Right renal cortex interstitium (tissue), 3 donors: ENCODE measurements at places on chromosomes 3 and 15.

- no peak for DNase-seq
These were observed 17.3 kb downstream of the FAIM start for GRCh38 chr3:138625707-138626365.

DNA sequence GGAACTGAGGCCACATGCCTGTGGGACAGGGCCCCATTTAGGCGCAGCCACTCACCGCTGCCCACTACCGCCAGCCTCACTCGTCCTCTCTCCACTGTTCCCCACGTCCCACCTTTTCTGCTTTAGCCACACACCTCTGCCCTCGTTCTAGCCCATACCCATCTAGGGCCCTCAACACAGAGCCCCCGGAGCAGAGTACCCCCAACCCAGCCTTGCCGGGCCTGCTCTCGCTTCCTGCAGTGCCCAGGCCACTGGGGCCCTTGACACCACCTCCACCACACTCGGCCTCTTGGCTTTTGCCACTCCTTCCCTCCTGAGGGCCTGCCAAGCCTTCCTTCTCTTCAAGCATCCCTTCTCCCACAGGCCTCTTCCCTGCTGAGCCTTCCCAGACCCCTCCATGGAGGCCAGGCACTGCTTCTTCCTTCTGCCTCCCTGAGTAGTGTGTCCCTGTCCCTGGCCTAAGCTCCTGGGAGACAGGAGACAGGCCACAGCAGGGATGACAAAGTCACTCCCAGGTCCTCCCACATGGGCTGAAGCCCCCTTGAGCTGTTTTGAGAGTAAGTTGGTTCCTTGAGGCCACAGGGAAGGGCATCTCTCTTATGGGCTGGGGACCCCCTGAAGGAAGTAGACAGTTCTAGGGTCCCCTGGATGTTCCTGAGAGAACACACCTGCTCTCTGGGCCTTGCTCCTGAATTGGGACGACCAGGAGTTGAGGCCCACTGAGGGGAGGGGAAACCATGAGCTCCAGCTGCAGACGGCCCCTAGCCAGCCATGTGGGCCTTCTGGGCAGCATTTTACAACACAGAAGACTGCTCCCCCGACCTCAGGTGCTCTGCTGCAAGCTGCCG, 4.4 kb downstream of the PRSS50 start:
- no peak for DNase-seq

DNA sequence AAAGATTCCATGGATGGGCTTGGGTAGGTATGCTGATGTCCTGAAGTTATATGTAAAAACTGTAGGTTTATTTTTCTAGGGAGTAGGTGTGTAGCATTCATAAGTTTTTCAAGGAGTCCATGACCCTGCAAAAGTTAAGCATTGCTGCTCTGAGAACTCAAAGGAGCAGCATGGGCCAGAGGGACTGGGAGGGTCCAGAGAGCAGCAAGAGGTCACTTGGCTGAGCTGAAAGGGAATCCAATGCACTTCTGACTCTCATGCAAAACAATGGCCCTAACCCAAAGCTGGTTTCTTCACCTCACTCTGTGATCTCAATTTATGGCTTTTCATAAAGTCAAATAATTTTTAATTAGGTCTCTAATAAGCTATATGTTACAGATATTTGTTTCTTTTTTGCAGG, 198.3 kb upstream of the GOLGA6L4 start:
- no peak for DNase-seq

DNA sequence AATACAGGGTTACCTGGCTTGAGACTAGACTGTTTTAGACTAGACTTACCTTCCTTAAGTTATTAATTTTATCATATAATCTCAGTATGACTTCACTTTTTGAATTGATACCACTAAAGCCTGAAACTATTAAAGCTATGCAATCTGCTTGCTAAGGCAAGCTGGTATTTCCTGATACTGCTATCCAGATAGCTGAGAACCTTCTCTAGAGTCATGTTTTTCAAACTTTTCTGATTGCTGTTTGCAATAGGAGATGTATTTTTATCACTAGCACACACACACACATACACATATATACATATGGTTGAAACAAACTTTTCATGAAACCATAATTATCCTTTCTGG, 9.3 kb upstream of the MAGI1 start:
- DNase-seq, result no peak

DNA sequence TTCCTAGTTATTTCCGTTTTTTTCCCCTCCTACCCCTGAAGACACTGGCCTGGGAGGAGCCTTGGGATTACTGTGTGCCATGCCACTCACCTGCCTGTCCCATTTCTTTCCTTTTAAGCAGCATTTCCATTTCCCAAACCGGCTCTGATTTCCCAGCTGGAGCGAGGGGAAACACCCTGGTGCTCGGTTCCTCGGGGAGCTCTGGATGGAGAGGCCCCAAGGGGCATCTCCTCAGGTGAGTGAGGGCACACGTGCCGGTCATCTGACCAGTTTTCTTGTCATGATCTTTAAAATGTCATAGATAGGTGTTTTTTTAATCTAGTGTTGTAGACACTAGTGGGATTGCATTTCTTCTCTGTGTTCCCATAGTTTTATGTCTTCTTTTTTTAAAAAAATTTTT, 2.7 kb downstream of the ZNF662 start:
- DNase-seq, result no peak

GRCh38 chr15:38885471-38885952, 320.9 kb upstream of the RASGRP1 start:
- no peak for DNase-seq

GRCh38 chr3:87191641-87192040, 35.5 kb upstream of the CHMP2B start:
- no peak for DNase-seq

- no peak for DNase-seq
These were observed 186.7 kb downstream of the UACA start for GRCh38 chr15:70576696-70577095.

- DNase-seq, result peak; percentile 24
These were observed 238.4 kb upstream of the MDFIC2 start for GRCh38 chr3:70550723-70551319.

- DNase-seq, result no peak
These were observed 2.7 kb downstream of the KLHL40 start for GRCh38 chr3:42688016-42688415.

GRCh38 chr3:14403619-14404155, 1.3 kb downstream of the SLC6A6 start:
- no peak for DNase-seq

GRCh38 chr3:16178628-16178988, 4.1 kb downstream of the GALNT15 start:
- DNase-seq, result no peak

DNA sequence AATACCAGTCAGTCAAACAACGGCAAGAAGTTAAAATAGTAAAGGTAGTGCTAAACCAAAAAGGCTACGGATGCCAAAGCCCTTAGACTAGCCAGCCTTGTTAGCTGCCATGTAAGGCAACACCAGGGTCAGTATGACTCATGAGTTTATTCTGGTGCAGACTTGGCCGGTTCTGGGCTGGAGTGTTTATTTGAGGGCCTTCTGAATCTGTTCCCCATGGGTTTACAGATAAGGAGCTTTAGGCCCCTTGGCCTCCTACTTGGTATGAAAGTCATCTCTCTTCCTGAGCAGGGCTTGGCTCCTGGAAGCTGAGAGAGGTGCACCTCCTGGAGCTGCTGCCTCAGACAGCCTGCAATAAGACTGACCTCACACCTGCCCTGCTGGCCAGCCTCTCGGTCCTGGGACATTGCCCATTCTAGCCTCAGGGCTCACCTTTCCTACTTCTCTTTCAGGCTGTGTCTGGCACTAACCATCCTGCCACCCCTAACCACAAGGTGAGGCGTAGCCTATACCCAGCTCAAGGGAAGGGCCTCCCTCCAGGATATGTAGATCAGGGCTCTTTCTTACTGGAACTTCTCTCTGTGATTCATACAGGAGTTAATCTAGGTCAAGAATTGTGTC, 10.4 kb upstream of the RTP1 start:
- no peak for DNase-seq

DNA sequence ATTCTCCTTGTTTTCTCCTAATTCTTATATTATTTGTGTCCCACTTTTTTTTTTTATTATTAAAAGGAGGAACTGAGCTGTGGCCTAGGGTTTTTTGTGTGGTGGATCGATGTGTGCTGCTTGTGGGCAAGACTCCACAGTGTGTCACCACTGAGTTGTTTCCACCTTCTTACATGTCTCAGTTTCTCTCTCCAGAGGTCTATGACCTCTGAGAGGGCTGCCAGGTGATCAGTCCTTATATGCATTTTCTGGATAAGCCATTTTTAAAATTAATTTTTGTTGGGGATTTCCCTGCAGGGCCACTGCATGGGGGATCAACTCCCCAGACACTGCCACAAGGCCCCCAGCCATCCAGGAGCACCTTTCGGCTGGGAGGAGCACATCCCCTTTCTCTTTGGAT, 27.8 kb downstream of the IQCF6 start:
- DNase-seq, result no peak

DNA sequence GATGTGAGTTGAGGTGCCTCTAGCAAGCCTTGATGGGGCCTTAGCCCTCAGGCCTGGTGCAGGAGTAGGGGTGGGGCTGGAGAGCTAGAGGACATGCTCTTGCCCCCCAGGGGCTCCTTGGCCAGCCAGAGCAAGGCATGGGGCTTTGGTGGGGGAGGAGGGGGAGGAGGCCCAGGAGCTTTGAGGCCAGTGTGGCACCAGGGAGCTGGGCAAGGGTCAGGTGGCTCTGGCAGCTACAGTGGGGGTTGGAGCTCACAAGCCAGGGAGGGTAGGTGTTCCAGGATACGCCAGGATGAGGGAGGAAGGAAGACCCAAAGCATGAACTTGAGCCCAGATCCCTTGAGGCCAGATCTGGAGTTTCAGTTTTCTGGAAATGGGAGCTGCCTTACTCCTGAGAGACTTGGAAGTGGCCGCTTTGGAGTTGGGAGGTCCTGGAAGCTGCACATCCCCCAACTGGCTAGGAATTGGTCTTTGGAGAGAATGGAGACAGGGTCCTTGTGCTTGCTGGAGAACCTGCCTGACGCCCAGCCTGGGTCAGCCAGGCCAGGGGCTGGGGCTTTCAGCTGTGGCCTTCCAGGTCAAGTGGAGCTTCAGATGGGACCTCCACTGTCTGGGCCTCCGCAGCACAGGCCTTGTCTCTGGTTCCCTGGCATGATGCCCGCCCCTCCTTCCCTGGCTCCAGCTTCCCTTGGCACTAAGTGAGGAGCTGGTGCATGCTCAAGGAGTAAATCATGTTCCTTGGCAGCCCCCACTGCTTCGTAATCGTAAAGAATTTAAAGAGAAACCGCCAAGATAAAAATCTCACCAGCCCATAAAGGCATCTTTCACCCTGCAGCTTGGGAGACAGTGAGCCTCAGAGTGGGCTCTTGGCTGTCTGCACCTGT, 8.7 kb downstream of the SEMA3F start:
- DNase-seq, result no peak
